ENCODE measurements at places on chromosomes 6 and 20.

DNA sequence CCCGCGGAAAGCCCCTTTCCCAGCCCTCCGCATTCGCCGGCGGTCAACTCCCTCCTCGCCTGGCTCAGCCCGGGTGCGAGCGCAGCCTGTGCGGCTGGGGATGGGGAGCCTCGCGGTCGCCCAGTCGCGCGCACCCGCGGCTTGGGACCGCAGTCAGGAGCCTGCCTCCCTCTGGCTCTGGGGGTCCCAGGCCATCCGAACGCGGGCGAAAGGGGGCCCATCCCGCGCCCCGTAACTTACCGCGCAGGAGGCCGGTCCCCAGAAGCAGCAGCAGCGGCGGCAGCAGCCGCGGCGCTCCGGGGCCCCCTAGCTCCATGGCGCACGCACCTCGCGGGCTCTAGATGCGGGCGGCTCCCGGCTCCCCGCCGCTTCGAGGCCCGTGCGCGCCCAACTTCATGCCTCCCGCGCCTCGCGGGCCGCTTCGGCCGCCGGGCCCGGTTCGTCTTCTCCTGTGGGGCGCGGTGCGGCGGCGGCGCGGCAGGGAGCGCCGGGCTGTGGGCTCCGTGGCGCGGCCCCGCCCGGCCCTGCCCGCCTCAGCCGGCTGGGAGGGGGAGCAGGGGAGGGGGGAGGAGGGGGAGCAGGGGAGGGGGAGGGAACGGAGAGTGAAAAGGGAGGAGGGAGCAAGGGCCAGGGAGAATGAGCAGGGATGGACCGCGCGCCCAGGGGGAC, at the start of gene CHRNA4:
Gene CHRNA4 (minus strand): TSS at position 500 of the 669 bp plus-strand sequence. CDS start 184 bp downstream, at position 316.
- DNase-seq: no peak

GRCh38 chr20:16926626-16927430, 178.7 kb downstream of the OTOR start:
- no peak for DNase-seq

GRCh38 chr6:37792457-37793033, 27.0 kb upstream of the ZFAND3 start:
- DNase-seq: no peak

- no peak for DNase-seq
These were observed 5.7 kb upstream of the CITED2 start for GRCh38 chr6:139380168-139380567.

DNA sequence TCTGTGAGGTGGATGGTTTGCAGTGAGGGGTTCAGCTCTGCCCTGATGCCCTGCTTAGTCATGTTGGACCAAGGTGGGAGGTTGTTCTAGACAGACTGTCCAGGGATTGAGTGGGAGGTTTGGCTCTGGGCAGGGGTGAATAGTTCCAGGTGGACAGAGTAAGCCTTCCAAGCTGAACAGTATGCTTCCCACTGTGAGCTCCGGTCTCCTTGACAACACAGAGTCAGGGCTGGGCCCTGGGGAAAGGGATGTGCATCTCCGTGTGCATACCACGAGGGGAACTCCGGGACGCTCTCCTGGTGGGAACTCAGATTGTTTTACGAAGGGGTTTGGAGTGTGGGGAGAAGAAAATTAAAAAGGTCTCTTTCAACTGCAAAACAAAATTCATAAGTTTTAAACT, 174.7 kb downstream of the DHX35 start:
- DNase-seq: no peak

DNA sequence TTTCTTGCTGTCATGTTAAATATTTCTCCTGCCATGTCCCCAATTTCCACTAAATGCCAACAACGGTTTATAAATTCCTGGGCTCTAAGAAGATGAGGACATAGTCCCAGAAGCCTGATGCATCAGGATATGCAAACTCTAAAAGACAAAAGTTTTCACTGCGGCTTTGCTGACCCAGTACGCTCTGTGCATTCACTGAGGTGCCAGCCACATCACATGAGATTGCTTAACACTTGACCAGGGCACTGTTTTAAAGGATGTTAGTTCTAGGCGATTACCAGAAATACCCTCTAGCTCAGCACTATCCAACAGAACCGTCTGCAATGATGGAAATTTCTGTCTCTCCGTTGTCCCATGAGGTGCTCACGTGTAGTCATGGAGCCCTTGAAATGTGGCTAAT, 19.9 kb upstream of the ADTRP start:
- DNase-seq: no peak

- no peak for DNase-seq
These were observed 272.4 kb downstream of the GMDS start for GRCh38 chr6:1972962-1973361.

DNA sequence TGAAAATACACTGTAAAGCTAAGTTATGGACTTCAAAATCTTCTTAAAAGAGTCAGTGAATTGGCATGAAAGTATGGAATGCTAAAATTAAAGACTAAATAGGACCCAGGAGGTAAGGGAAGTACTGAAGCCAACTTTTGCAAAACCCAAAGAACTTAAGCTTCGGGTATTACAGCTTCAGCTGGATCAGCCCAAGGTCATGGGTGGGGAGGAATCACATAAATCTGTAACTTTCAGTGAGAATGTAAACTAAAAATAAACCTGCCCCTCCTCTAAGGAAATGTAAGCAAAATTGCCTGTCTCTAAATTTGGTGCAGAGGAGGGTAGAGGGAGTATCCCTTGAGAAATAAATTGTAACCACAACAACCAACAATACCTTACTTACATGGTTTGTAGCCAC, 4.4 kb upstream of the MUC21 start:
- DNase-seq: no peak

DNA sequence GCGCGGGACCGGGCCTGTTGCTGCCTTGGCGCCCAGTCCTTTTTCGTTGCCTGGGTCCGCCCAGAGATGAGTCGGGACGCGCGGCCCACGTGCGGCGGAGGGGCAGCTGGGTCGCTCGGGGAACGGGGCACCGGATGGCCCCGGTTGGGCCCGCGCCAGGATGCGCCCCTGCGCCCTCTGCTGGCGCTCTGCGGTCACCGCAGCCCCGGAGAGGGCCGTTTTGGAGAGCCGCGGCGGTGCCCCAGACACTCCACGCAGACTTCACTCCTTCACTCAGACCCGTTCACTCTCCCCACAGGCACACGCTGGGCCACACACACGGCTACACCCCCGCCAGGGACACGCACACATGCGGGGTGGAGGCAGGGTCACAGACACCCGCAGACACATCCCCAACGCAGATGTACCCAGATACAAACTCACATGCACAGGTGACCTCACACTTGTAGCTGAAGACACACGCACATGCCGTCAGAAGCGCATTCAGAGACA, 38.8 kb downstream of the SRC start:
- DNase-seq: peak; percentile 58

DNA sequence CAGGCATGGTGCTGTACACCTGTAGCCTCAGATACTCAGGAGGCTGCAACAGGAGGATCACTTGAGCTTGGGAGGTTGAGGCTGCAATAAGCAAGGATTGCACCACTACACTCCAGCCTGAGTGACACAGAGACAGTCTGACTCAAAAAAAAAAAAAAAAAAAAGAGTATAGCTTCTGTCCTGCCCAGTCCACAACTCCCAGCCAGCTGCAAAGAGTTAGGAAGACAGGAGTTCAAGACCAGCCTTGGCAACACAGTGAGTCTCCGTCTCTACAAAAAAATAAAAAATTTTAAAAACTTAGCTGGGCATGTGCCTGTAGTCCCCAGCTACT, 28.3 kb upstream of the TLDC2 start:
- no peak for DNase-seq

- no peak for DNase-seq
These were observed 118.9 kb upstream of the NXT1 start for GRCh38 chr20:23231561-23232218.

DNA sequence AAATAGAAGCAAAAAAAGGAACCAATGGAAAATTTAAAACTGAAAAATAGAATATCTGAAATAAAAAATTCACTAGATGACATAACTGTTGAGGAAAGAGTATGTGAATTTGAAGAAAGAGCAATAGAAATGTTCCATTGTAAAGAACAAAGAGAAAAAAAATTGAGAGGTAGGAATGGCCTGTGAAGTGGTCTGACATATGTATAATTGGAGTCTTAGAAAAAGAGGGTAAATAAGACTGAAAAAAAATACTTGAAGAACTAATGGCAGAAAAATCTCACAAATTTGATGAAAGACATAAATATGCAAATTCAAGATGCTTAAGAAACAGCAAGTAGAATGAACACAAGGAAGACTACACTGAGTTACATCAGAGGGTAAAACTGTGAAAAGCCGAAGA, 93.4 kb downstream of the QKI start:
- no peak for DNase-seq

GRCh38 chr6:72365773-72366172, 256.1 kb upstream of the KCNQ5 start:
- no peak for DNase-seq

DNA sequence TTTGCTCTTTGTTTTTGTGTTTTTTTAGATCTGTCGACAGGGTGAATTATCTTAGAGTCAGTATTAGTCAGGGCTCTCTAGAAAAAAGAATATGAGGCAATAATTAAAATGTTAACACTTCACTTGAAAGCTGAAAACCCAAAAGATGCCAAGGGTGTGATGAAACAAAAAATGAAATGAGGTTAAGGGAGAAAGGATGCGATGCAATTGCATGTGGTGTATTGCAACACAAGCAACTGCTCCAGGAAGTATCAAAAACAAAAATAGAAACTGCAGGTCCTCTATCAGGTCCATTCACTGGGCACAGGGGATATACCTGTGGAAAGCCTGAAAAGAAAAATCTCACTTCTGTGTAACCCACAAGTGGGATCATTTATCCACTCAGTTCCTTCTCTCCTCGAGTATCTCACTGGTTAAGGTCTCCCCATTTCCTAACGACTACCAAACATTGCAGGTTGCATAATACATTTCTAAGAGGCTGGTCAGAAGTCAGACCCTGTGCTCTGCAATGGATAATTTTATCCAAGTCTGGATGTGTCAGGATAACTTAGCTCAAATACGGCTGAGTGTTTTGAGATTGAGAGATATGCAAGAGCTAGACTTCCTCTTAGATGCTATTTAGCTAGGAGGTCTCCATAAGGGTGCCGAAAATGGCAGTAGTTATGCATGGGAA, 257.7 kb upstream of the GJE1 start:
- DNase-seq: no peak

GRCh38 chr20:31908016-31908415, 37.6 kb downstream of the TTLL9 start:
- no peak for DNase-seq

DNA sequence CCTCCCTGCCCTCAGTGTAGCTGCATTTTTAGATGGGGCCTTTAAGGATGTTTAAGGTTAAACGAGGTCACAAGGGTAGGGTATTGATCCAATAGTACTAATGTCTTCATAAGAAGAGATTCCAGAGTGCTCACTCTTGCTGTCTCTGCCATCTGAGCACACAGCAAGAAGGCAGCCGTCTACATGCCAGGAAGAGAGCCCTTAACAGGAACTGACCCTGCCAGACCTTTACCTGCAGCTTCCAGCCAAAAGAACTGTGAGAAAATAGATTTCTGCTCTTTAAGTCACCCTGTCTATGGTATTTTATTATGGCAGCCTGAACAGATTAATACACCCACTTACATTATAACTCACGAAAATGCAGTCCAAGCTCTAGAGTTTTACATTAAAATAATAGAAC, 685.3 kb upstream of the MARCKS start:
- no peak for DNase-seq

DNA sequence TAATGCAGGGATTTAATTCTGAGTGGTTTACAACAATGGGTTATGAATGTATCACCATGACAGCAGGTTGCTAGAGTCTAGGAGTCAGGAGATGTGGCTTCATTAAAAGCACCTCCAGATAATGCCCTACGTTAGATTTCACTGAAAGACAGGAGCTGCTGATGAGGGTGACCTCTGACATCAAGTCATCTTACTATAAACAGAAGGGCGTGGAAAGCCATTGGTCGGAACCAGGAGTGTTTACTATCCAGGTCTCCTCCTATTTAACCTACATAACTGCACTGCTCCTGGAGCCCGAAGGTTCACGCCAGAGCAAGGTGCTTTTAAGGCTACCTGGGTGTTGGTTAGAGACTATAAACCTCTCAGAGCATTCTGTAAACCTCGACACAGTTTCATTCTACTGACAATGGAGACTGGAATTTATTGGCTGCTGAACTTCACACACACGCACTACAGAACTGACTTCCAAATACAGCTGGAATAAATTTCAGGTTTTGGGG, 128.7 kb downstream of the EYA4 start:
- no peak for DNase-seq

DNA sequence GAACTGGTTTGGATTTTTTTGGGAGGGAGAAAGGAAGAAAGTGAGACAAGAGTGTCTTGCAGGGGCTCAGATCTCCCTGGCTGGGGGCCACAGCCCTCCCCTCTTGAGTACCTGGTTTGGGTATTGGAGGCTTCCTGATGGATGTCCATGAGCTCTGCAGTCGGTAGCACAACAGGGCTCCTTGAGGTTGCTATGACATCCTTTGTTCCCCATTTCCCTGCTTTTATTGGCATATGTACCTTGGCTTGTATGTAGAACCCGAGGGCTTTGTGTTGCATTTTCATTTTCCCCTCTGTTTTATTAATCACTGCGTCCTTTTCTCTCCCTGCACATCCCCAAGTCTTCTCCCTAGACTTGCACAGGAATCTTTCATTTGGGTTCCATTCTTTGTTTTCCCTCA, 355.5 kb upstream of the TSHZ2 start:
- no peak for DNase-seq

DNA sequence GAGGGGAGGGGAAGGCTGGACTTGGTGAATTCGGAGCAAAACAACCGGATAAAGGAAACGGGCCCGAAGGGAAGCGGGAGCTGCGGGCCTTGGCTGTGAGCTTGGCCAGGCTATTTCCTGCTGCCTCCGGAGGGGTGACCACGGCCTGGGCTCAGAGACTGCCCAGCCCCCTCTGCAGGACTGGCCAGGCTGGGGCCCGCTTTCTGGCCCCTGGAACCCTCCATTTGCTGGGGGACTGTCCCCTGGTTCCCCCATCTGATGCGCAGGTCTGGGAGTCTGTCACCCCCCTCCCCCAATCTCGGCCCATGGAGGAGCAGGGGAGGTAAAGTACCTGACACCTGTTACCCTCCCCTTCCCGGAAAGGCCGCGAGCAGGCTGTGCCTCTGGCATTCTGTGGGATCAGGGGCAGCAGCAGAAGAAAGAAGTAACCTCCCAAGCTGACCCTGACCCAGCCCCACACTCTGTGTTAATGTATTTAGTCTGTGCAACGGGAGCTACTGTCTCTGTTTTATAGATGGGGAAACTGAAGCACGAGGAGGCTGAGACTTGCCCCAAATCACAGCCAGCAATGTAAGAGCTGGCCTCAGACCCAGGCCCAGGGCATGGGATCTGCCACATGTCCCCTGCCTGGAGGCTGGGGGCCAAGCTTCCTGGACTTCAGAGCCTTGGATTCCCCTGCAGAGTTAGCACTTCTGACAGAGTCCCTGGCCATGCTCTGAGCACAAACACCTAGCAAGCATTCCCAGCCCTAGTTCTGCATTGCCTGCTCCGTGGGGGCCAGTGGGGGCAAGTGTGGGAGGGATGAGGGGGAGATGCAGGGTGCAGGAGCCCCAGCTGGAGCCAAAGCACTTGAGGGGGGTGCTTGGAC, 3.5 kb downstream of the C20orf204 start:
- no peak for DNase-seq
